ENCODE measurements at places on chromosomes 7 and 10. TPM values are rescaled to one million over a fixed set of nuclear protein-coding genes. Genes with fewer than 3 reads are reported as not detected.

The OGDHL gene
- total RNA-seq = 113 TPM

The LIPK gene
- not detected for total RNA-seq

The RHEB gene
- total RNA-seq = 88.5 TPM

The ZNF804B gene
- 49.1 TPM for total RNA-seq

The SOSTDC1 gene
- 2.7 TPM for total RNA-seq

The VAX1 gene
- not detected for total RNA-seq

The UPF2 gene
- total RNA-seq = 22.8 TPM

The CTAGE8 gene
- 4.3 TPM for total RNA-seq

The NUDT1 gene
- total RNA-seq = 11.9 TPM

The PNLIP gene
- not detected for total RNA-seq

The SRPK2 gene
- 45.1 TPM for total RNA-seq

The LBX1 gene
- total RNA-seq = not detected

The TMUB1 gene
- 52.3 TPM for total RNA-seq

The NOS3 gene
- total RNA-seq = 5.2 TPM

The PRKCQ gene
- total RNA-seq = 24.2 TPM

The HOXA13 gene
- not detected for total RNA-seq

The AGR2 gene
- 4.1 TPM for total RNA-seq

The NEURL1 gene
- total RNA-seq = not detected

The TSPAN12 gene
- 55.1 TPM for total RNA-seq

The GPR158 gene
- total RNA-seq = 1.5 TPM

The ANXA7 gene
- 190 TPM for total RNA-seq

The SLC18A2 gene
- total RNA-seq = not detected

The OR2A25 gene
- not detected for total RNA-seq

The MORN4 gene
- total RNA-seq = 8.2 TPM

The CAV1 gene
- total RNA-seq = 301 TPM

The GJD4 gene
- total RNA-seq = not detected

The CRYGN gene
- total RNA-seq = 21.5 TPM

The GNB2 gene
- 168 TPM for total RNA-seq

The ERVW-1 gene
- total RNA-seq = not detected

The ERLIN1 gene
- 18.2 TPM for total RNA-seq

The SSBP1 gene
- 138 TPM for total RNA-seq

The GPC2 gene
- total RNA-seq = 1.3 TPM

The SYCE1 gene
- total RNA-seq = not detected

The SYT15 gene
- 2.2 TPM for total RNA-seq

The ASB10 gene
- total RNA-seq = not detected

The EIF5AL1 gene
- 0.33 TPM for total RNA-seq

The RNF32 gene
- 1.1 TPM for total RNA-seq

The TNS3 gene
- 93.0 TPM for total RNA-seq

The PROSER2 gene
- 12.0 TPM for total RNA-seq

The AASS gene
- 79.6 TPM for total RNA-seq

The SPDYE5 gene
- not detected for total RNA-seq

The LMOD2 gene
- not detected for total RNA-seq

The SEPTIN7 gene
- 142 TPM for total RNA-seq

The FAM237B gene
- not detected for total RNA-seq

The CC2D2B gene
- total RNA-seq = 2.0 TPM

The TEX36 gene
- not detected for total RNA-seq

The DPY19L1 gene
- 14.6 TPM for total RNA-seq

The ZNF487 gene
- total RNA-seq = 21.4 TPM

Data from thyroid gland (tissue), 4 donors.